ENCODE measurements at places on chromosomes 13 and 19.

GRCh38 chr19:33064792-33065550 is at the start of gene RHPN2:
Gene RHPN2 (minus strand): TSS chr19:33064888. CDS start chr19:33064852, 36 bp downstream.
- DNase-seq: peak; percentile 38

- peak; percentile 50 for DNase-seq
Observed at GRCh38 chr19:40805258-40805868, 6.4 kb downstream of the EGLN2 start.

DNA sequence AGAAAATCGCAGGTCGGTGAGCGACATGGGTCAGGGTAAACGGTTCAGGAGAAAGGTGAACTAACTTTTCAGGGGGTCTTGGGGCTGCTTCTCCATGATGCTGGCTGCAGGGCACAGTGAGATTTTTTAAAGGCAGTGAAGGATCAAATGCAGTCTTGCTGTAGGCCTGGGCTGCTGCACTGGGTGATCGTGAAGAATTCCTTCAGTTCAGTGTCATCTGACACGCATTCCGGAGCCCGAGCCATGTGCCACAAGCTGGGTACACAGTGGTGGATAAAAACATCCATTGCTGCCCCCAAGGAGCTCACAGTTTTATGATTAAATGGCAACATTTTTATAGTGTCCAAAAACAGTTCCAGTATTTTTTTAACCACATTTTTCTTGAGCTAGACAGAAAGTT is 56.3 kb upstream of the GPR12 start:
- no peak for DNase-seq

- no peak for DNase-seq
Observed at GRCh38 chr19:1471010-1471514, 8.0 kb downstream of the C19orf25 start.

DNA sequence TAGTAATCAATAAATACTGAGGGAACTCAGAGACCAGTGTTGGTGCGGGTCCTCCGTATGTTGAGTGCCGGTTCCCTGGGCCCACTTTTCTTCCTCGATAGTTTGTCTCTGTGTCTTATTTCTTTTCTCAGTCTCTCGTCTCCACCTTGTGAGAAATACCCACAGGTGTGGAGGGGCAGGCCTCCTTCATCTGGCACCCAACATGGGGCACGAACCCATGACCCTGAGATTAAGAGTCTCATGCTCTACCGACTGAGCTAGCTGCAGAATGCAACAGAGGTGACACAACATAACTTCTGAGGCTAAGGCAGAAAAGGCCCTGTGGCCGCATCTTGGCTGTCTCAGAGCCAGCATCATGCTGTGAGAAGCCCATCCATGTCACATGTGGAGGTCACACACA is 5.3 kb upstream of the ZNF613 start:
- DNase-seq: no peak

DNA sequence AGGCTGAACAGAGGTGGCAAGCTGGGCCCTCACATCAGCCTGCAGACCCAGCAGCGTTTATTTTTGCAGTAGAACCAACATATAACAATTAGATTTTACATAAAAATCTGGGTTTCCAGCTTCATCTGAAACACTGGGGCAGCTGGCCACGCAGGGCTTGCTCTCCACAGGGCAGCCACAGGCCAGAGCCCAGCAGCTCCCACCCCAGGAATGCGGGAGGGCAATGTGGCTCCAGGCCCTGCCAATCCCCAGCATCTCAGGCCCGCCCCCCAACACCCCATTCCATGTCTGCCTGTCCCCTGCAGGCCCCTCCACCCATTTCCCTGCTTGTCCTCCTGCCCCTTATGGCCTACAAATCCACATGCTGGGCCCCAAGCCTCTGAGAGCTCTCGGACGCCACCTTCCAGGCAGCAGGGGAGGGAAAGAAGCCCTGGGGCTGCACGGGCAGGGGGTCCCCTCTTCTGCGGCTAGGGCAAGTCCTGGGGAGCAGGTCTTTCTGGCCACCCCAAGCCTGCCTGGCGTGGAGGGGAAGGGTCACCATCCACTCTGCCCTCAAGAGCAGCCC is 15.0 kb upstream of the VSTM2B start:
- no peak for DNase-seq

DNA sequence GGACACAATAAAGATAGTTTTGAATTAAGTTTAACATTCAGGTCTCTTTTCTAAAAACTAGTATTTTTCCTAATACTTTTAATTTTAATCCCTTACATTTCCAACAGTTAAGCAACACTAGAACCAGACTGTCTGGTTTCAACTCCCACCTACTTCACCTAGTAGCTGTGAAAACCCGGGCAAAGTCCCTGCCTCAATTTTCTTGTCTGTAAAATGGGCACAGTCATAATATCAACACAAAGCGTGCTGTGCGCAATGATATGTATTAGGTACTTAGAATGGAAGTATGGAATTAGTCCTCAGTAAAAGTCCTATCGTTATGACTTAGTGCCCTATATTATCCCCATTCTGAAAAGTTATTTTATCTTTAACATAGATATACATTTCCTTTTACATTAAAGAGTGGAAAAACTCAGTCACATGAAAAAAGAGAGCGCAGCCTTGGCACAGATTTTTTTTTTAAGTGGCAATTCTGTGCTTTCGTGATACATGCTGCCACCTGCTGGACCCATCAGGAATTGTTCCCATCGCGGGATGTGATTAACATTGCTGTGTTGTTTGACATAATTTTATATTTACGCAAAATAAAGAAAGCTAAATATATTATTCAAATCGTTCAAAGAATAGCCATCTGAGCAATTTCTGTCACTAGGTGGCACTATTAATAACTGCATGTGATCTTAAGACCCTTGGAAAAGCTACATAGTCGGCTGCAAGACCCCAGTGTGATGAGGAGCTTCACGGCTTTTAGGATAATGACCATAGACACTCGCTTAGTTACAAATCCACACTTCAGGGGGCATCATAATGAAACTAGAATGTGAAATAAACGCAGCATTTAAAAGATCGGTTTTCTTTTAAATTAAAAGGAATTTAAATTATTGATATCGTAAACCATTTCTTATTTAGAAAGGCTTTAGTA is 59.9 kb downstream of the LIG4 start:
- DNase-seq: peak; percentile 31

DNA sequence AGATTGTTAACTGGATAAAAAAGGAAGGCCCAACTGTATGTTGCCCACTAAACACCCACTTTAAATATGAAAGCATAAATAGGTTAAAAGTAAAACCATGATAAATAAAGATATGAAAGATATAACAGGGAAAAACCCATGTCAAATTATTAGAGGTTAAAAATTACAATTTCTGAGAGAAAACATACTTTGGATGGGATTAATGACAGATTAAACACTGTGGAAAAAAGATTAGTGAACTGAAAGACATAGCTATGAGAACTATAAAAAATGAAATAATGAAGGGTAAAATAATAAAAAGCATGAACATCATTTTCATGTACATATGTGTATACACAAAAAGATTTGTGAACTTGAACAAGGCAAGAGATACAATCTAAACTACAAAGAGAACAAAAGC is 2.2 kb upstream of the ZNF577 start:
- DNase-seq: no peak
